ENCODE measurements at places on chromosomes 1 and 21.

- no peak for DNase-seq
Observed at GRCh38 chr21:33780631-33781030, 135.0 kb downstream of the ATP5PO start.

DNA sequence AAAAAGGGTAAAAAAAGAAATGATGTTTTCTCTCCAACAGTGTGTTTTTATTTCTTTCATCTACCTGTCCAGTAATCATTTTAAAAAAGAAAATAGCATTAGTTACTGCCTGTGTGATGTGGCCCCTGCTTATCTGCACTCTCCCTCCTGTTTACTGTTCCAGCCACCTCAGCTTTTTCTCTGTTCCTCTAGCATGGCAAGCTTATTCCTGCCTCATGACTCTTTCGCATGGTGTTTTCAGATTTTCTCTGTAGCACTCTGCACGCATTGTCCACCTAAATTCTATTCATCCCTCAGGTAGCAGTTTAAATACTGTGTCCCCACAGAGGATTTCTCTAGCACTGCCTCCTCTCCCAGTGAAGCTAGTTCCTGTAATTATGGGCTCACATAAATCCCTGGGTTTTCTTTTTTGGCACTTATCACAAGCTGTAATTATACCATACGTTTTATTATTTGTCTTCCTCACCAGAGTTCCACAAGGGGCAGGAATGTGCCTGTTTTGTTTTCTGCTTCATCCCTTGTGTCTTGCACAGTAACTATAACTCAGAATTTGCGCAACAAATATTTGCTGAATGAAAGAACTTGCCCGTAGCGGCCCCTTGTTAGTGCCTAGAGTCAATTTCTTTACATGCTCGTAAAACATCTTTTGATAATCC, 51.4 kb upstream of the LRIG2 start:
- DNase-seq, result no peak

DNA sequence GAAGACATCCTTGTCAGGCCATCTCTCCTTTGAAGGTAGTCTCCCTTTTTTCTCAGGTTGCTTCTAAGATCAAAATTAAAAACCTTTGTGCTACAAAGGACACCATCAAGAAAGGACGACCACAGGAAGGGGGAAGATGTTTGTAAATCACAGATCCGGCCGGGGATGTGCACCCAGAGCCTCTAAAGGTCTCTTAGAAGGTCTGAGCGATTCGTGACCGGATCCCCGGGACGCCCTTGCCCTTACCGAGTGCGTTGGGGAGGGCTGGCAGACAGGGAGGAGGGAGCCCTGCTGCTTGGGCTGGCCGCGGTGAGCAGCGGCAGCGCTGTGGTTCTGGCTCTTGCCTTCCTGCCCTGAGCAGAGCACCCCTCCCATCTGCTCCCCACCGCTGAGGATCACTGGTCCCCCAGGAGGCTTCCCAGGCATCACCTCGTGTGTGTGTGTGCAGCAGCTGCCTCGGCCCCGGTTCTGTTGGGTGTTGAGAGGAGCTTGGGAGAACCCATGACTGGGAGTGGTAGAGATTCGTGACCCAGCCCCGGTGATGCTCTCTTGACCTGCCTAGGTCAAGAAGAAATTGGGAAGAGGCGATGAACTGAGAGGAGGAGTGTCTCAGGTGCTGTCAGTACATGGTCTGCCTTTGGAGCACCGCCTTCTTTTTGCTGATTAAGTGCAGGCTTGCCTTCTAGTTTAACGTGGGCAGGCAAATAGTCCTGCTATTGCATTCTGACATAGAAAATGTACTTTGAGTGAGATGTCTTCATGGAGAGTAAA, 34.5 kb downstream of the AGPAT3 start:
- no peak for DNase-seq

DNA sequence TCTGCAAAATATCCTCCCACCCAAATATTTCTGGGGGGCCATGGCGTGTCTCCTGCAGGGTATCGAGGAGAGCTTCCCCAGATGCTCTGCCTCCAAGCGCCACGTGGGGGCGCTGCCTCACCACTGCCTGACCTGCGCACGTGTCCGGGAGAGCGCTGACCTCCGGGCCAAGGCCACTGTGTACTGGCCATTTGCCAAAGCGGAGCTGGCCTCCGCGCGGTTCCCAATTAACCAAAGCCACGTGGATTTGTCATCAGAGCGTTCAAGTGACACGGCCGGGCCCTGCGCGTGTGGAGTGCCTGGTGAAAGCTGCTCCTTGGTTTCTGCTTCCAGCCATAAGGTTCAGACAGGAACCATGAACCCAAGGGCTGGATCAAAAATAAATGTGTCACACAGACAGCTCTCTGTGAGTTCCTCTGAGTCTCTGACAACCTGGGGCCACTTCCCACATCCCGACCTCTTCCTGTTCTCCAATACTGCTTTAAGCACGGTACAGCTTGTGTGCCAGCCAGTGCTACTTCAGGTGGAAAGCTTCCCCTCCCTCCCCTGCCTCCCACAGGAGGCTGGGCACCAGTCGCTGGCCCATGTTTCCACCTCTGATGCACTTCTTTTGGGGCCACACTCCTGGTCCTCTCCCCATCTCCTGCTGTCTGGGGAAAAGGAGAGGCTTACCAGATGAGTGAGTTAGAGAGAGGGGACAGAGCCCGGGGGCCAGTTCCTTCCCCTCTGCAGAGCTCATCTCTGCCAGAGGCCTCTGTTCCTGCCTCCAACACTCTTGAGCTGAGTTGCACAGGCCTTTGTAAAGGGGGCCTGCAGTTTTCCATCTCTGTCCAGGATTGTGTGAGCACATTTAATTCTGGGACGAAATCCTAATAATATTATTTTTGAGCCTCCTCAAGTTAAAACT, 26.1 kb downstream of the ZP4 start:
- DNase-seq, result no peak

GRCh38 chr1:34073028-34073695, 91.9 kb downstream of the CSMD2 start:
- no peak for DNase-seq

DNA sequence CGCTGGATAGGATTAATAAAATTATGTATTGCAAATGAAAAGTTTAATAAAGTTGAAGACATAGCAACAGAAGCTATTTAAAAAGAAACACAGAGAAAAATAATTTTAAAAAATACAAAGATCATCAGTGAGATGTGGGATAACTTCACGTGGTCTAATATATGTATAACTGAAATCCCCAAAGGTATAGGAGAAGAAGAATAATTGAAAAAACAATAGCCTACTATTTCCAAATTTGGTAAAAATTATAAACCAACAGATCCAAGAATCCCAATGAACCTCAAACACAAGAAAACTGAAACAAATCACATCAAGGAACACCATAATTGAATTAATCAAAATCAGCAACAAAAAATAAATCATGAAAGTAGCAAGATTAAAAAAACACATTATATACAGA, 44.9 kb downstream of the GREM2 start:
- no peak for DNase-seq

- no peak for DNase-seq
Observed at GRCh38 chr21:37385179-37385765, 18.7 kb downstream of the DYRK1A start.

- DNase-seq, result no peak
Observed at GRCh38 chr1:11787251-11787803, 18.4 kb downstream of the MTHFR start.

DNA sequence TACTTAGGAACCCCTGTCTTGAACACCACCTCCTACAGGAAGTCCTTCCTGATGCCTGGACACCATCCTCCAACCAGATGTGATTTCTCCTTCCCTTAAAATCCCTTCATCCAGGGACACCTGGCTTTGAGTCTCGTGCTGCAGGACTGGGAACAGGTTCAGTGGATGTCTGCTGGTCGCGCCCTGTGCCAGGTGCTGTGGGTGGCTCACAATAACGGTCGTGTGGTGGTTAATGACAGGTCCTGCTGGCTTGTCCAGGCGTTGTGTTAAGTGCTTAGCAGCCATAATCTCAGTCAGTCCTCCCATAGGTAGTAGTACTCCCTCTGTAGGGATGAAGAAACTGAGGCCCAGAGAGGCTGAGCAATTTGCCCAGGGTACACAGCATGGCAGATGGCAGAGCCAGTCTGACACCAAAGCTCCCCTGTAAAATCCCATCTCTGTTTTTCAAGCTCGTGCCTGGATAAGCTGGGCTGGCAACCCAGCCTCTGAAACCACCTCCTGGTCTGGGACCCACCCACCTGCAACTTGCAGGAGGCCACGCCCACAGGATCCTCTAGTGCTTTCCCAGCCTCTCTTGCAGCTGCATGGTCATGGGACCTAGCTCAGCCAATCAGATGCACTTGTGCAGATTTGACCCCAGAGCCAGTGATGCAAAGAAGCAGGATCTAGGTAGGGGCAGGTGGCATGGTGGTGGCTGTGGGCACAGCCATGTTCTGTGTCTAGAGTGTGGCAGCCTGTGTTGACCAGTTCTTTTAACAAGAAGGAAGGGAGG, 106.0 kb upstream of the IFFO2 start:
- DNase-seq, result no peak

DNA sequence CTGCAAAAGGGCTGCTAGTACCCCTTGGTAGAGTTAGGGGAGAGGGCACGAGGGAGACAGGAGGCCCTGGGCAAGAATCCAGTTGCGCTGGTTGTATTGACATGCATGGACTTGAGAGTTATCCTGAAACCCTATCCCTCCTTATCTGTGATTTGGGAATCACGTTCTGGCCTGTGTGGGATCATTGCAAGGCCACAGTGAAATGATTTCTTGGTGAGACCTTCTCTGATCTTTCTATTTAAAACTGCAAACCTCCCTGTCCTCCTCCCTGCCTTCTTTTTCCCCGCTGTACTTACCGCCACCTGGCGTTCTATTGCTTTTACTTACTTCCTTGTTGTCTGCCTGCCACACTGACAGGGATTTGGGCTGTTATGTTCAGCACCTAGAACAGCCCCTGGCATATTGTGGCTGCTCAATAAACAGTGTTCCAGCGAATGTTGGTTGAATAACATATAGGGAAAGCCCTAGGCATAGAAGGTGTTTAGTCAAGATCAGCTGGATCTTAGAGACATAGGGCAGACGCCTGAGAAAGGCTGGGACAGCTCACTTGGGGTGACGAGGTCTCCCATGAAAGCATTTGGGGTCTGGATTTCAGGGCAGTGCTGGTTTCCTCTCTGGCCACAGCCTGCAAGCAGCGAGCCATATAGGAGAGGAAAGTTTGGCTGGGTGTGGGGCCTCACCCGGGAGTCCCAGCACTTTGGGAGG, 25.6 kb downstream of the ALPL start:
- no peak for DNase-seq

DNA sequence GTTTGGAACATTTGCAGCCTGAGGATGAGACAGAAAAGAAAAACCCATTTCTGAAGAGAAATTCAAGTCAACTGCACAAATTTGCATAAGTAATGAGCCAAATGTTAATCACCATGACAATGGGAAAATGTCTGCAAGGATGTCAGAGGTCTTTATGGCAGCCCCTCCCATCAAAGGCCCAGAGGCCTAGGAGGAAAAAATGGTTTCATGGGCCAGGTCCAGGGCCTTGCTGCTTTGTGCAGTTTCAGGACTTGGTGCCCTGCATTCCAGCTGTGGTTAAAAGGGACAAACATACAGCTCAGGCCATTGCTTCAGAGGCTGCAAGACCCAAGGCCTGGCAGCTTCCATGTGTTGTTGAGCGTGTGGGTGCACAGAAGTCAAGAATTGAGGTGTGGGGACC, 13.4 kb downstream of the RBM11 start:
- no peak for DNase-seq

DNA sequence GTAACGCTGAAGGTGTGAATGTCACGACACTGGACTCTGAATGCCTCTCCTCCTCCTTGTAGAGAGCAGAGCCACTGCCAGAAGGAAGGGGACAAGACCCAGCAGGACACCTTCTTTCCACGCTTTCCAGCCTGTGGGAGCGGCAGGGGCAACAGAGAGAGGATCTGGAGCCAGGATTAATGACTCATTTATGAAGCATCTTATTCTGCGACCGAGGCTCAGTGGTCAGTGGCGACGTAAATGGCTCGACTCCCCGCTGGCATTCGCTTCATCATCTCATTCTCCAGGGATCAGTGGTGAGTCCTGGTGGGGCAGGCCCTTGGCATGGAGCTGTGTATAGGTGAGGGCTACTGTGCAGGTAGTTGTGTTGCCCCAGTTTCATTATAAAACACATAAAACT, 4.6 kb downstream of the SLC37A1 start:
- no peak for DNase-seq

- DNase-seq, result no peak
Observed at GRCh38 chr1:43786201-43786958, 79.0 kb downstream of the ST3GAL3 start.

DNA sequence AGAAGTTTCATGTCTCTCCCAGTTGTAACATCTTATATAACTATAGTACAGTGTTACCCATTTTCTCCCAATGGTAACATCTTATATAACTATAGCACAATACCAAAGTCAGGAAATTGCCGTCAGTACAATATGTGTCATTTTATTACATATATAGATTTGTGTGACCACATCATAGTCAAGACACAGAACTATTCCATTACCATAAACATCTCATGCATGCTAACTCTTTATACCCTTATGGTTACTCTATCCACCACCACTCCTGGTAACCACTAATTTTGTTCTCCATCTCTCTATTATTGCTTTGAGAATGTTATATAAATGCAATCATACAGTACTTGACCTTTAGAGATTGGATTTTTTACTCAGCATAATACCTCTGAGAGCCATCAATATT, 120.7 kb downstream of the BACH1 start:
- no peak for DNase-seq

DNA sequence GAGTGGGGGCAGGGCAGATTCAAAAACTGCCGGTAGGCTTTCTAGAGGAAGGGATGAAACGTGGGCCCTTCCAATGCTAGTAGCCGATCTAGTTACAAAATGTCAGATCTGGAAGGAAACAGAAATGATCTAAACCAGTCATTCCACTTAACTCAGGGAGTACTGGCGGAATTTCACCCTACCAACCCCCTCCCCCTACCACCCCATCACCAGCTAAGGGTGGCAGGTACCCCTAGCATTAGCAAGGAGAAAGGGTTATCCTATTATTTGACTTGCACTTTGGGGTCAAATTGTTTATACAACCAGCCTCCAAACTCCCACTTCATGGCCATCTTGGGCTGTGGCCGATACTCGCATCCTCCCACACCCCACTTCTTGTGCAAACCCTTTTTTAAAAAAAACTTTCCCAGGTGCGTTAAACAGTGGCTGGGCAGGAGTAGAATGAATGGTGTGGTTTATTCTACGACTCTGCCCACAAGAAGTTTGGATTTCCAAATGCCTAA, 644 bp upstream of the MRPL24 start:
- DNase-seq, result no peak

- DNase-seq, result peak; percentile 53
Observed at GRCh38 chr1:234398849-234399381, 25.7 kb downstream of the COA6 start.

GRCh38 chr1:6893388-6893787, 108.1 kb downstream of the CAMTA1 start:
- DNase-seq, result no peak

DNA sequence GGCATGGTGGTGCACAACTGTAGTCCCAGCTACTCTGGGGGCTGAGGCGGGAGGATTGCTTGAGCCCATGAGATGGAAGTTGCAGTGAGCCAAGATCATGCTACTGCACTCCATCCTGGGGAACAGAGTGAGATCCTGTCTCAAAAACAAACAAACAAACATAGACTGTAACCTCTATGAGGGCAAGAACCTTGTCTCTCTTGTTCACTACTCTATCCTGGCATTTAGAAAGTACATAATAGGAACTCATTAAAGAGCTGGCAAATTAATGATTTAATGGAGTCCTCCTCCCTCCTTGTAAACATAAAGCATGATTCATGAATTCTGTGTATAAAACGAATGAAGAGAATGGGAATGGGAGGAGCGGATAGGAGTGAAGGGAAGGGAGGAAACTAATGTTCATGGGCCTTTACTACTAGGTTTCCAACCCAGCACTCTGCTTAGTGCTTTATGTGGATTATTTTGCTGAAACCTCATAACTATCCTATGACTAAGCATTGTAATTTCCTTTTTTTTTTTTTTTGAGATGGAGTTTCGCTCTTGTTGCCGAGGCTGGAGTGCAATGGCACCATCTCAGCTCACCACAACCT, 8.6 kb downstream of the LMOD1 start:
- DNase-seq, result no peak
